Activated gamma-delta T cell treated with anti-CD3 and anti-CD28 coated beads, Interleukin-2, amount 50 U/mL, for 16 hours (primary cell): ENCODE measurements at places on chromosomes 4 and X.

DNA sequence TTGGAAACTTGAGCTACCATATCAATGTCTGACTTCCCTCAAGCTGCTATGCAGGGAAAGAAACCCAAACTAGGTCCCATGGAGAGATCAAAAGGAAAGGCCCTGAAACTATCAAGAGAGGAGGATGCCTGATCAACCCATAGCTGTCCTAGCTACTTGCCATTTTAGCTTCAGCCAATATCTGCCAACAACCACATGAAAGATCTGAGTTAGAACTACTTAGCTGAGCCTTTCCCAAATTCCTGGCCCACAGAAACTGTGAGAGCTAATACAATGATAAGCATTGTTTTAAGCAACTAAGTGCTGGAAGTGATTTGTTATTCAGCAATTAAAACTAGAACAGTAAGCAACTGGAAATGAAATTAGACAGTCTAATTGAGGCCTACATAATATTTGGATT, 6.3 kb upstream of the ARHGEF38 start:
- no peak for DNase-seq

DNA sequence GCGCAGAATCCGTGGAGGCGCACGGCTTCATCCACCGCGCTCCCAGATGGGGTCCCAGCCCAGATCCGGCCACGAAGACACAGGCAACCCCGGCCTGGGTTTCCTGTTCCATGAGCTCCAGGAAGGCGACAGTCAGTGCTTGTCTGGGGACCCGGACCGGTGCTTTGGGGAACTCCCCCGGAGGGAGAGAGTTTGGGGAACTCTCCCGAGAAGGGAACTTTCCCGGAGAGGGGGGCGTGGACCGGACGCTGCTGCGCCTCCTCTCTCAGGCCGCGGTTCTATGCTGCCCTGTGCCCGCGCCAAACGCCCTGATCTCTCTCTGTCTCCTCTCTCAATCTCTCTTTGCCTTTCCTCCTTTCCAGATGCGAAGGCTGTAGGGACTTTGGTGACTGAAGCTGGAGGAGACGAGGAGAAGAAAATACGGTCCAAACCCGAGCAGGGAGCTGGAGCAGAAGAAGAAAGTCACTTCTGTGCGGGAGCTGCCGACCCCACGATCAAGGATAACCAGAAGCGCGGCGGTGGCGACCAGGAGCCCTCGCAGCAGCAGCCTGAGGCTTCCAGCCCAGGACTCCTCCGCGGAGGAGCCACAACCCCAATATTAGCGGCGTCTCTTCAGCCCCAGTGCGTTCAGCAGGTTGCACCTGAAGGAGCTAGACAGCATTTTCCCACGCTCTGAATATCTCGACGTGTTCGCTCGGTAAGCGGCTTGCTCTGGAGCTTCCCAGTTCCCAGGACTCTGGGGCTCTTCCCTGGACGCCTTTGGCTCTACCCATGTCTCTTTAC, 47.6 kb upstream of the NKAP start:
- DNase-seq, result no peak

GRCh38 chrX:51860679-51861078, 32.7 kb upstream of the MAGED1 start:
- no peak for DNase-seq

- DNase-seq, result no peak
These were observed 105.2 kb upstream of the LRPAP1 start for GRCh38 chr4:3637326-3638016.

DNA sequence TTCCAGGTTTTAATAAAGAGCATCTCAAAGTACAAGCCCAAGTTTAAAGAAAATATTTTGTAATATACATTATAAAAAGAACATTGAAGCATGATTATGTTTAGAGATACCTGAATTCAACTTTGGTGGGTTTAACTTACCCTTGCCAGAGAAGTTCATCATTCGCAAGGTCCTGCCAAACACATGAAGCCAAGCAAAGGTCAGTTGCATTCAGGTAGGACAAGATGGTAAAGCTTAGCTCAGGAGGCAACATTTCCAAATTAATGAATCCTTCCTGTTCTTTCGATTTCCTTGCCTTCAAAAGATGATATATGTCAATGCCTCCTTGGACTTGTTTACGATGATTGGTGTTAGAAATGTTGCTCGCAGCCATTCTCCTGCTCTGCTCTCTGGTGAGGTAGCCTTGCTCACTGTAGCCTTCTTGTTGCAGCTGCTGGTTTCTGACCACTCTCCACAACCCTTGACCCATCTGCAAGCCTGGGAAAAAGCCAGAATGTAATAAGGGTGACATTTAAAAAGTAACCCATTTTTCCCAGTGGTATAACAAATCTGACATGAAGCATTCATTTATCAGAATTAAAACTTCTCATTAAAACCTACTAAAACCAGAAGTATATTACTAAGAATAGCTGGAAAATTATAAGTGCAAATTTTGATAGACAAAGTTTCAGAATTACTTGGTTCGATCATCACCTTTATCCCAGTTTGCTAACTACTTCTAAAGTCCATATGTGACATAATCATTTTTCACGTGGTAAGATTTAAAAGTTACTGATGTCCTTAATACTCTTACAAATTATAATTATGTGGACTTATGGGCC, 20.6 kb downstream of the FBXO8 start:
- DNase-seq, result no peak

- no peak for DNase-seq
These were observed 1137.6 kb upstream of the IGFBP7 start for GRCh38 chr4:58247792-58248191.

DNA sequence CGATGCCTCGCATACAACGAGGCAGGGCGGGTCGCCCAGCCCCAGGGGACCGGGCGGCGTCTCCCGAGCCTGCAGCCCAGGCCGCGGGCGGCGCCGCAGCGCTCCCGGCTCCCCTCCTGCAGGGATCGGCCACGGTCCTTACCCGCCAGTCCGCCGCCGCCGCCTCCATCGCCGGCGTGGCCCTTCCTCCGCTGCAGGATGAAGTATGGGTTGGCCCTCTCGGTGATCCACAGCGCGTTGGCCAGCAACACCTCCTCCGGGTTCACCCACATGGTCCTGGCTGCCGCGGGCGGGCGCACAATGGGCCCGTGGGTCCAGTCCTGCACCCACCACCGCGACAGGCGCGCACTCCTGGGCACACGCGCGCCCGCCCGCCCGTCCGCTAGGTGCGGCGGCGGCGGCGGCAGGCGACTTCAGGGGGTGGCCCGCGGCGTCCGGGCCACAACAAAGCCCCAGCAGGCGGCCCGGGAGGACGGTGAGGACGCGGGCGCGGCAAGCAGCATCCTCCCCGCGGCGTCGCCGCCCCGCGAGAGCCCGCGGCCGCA, 339 bp downstream of the TBC1D9 start:
- DNase-seq, result no peak

DNA sequence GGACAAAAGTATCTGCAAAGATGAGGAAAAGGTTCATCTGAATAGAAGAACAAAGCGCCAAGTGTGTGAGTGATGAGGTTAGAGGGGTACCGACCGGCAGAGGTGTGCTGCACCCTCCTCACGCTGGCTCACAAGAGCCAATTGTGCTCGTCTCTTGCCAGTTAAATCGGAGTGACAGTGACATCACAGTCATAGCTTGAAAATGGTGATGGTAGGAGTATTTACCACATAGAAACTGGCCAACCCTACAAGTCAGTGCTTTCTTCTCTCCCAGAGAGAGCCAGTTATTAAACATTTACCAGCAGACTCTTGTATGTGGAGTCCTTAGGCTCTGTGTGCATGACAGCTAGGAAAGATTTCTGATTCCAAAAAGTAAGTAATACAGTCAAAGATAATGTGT, 32.4 kb downstream of the CLDN22 start:
- DNase-seq, result no peak

DNA sequence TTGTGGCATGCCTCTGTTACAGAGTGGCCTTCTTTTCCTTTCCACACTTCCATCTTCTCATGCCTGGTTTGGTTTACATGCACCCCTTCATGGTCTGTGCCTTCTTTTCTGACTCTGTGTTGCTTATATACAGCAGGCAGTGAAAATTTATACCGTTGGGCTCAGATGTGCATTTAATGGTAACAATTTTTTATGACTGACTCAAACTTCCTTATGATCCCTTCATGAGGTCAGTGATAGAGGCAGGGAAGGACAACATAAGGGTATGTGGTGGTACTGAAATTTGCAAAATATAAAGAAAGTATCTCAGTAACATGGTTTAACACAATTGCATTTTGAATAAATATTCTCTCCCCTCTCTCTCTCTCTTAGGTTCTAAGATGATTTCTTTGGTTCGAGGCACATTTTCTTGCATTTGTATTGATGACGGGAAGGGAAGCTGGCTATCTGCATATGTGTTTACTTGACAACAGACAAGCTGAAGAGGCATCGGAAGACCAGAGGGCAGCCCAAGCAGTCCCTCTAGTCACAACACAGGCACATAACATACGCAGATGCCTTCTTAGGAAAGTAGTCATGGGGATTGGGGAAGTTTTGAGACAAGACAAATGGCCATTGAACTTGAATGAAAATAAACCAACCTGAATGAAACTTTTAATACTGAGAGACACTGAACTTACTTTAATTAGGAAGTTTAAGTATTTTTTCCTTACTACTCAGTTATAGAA, 163.3 kb upstream of the LEF1 start:
- DNase-seq, result no peak

DNA sequence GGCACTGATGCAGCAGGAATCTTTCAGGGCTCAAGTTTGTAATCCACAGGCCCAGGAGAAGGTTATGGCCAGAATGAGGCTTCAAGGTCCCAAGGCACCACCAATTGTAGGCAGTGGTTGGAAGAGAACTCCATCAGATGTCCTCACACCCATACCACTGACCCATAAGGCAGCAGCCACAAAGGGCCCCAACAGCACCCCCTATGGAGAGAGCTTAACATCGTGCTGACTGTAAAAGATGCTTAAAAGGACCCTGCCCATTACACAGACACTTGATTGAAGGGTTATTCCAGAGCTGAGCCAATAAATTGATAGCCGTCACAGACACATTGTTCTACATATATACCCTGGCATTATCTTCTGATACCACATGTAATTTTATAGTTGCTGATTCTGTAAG, 113.7 kb downstream of the SOWAHB start:
- no peak for DNase-seq
